ENCODE measurements at places on chromosomes 5 and 9.

DNA sequence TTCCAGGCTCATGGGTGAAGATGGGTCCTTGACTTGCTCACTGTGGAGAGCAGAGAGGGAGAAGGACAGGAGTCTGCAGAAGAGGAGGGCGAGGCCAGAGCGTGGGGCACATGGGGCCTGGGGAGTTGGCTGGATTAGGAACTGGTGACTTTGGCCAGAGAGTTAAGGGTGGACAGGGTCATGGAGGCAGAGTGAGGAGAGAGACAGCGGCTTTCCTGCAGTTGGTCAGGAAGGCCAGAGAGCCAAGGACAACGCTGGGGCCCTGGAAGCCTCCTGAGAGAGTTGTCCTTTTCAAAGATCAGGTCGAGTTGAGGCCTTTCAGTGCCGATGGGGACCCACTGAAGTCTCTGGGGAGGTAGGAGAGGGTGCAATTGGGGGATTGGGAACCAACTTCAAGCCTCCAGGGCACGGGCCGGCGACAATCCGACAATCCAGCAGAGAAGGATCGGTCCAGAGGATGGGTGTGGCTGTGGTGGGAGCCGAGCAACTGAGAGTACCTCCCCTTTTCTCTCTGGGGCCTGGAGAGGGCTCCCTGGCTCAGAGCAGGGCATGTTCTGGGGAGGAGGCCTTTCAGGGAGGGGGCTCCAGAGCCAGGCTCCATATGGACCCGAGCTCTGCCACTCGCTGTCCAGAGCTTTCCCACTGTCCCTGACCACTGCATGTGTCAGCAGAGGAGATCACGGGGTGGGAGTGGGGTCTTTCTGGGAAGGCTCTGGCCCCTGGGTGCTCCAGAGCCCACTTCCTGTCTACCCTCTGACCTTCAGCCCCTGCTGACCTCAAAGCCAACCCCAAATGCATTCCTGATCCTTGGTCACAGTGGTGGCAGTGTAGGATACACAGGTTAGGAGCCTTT lies 7.5 kb upstream of the PHYHD1 start:
- no peak for DNase-seq

DNA sequence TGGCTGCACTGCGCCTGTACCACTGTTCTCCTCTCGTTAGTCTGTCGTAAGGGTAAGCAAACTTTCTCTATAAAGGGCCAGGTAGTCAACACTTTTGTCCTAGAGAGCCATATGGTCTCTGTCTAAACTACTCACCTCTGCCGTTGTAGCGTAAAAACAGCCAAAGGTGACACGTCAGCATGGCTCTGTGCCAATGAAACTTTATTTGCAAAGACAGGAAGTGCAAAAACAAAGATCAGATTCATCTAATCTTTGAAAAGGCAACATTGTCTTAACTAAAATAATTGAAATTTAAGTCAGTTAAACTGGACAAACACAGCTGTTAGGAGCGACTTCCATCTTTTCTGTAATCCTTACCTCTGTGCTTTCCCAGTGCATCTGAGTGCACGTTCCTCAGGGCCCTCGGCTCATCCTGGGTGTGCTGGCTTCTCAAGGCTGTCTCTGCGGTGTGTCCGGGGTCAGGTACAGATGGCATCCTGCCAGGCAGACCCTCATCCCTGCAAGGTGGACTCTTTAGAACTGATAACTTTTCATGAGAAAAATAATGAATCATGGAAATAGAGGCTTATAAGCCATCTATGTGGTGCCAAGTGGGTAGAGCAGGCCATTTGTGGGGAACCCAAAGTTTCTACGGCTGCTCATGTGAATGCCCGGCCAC lies 35.2 kb upstream of the IRX4 start:
- DNase-seq = no peak

DNA sequence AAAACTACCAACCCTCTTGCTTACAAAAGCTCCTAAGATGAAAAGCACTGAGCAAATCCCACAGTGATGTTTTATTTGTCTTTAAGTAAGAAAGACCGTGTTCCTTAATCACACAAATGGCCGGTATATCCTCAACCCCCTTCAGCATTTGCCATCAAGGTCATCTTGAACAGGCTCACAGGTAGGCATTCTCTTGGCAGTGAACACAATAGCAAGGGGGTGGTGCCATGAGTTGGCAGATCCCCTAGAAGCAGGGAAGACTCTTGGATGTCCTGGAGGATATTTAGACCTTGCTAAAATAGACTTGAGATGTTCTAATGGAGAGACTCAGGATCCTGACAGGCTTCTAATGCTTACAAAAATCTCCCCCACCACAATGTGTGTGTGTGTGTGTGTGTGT lies 323.0 kb downstream of the SPOCK1 start:
- DNase-seq = no peak

GRCh38 chr5:1264211-1264610 lies 30.7 kb downstream of the TERT start:
- DNase-seq = no peak

DNA sequence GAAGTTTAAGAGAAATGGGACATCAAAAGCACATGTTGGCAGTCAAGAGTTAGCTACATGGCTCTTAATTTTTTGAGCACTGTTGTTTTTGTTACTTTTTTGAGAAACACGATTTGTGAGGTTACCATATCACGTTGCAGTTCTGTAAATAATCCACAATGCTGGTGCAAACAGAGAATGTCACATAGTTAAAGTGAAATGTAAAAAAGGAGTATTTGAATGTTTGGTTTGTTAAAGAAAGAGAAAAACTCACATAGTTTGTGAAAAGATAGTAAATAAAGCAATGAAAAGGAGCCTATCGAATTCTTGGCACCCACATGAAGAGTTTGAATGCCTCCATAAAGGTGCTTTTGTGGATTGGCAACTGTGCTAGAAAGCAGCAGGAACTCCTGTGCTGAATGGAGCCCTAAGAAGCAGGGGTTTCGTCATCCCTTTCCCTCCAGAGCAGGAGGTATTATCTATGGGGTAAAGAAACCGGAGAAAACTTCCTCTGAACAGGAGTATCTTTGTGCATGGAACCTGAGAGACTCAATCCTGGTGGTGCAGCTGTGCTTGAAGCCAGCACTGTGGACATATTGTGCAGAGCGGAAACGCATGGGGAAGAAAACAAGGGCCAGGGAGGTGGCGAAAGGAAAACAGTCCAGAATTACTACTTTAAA lies 148.5 kb upstream of the OTULINL start:
- no peak for DNase-seq

- DNase-seq = no peak
Measured at GRCh38 chr5:157955541-157956172, 96.7 kb upstream of the CLINT1 start.

- no peak for DNase-seq
Measured at GRCh38 chr9:137711678-137712105, 92.9 kb downstream of the EHMT1 start.

DNA sequence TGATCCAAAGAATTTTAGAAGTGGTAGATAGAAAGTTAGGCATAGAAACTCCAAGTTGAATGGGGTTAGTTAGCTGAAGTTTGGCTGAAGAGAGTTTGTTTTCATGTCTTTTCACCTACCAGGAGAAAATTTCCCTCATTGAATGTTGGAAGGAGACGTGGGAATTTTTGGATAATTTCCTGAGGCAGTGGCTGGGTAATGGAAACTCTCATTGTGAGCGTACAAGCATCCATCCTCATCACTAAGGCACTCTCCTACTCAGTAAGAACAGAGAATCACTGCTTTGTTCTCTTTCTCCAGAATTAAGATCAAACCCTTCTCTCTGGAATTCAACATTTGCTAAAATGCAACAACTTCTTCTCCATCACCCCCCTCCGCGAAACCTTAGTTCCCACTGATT lies 179.7 kb downstream of the PALM2AKAP2 start:
- DNase-seq = no peak

DNA sequence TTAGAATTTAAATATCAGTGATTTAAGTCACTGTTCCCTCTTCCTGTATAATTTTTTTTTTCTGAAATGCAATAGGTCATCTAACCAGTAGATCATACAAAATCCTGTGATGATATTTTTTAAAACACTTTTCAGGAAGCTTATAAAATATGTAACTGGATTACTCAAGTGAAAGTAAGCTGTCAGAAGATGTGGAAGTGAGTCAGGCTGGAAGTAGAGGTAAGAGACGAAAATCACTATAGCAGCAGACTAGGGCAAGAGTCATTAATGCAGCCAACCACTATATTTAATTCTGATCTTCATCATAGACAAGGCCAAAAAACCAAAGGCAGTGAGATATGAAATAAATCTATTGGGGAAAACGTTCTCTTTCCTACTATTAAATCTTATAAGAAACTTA lies 65.7 kb upstream of the C6 start:
- DNase-seq = no peak

DNA sequence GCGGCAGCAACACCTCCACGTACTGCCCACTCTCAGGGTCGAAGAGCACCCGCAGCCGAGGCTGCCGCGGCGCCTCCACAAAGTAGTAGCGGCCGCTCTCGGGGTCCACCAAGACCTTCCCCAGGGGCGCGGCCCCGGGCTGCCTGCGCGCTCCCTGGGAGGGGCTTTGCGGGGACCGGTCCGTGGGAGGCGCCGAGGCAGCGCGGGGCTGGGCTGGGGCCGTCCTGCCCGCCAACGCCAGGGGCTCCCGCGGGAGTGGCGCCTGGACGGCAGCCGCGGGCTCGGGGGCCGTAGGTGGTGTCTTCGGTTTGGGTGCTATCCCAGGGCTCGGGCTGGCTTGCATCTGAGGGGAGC lies 2.6 kb upstream of the MZB1 start:
- DNase-seq = no peak

GRCh38 chr9:107633406-107633805 lies 143.8 kb upstream of the KLF4 start:
- DNase-seq = no peak

GRCh38 chr5:151008906-151009305 lies 11.5 kb upstream of the GPX3 start:
- no peak for DNase-seq

DNA sequence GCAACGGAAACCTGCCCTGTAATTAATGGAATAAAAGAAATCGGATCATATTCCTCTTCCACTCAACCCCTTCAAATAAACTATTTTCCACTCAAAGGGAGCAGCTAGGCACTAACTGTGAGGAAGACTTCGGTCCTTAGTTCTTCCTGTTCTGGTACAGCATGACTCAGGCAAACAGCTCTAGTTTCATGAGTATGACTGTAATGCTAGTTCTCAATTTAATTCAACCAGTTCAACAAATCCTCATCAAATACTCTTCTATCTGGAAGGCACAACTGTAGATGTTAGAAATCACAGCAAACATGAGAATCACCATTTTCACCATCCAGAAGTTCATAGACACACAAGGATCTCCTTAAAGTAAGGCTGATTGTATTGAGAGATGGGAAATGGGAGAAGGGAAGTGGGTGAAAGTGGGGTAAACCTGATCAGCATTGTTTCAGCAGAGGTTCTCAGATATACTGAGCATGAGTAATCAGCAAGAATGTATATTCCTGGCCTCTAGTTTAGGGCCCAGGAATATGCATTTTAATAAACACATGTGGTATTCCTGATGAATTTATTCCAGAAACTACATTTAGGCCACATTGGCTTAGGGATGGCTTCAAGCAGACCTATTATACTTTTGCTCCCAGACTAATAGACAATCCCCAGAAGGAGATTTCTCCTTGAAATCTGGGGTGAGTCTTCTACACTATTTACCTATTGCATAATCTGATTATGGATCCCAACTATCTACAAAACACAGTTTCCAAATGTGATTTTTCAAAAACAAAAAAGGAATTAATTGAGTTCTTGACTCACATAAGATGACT lies 141.1 kb upstream of the SLC12A2 start:
- no peak for DNase-seq

DNA sequence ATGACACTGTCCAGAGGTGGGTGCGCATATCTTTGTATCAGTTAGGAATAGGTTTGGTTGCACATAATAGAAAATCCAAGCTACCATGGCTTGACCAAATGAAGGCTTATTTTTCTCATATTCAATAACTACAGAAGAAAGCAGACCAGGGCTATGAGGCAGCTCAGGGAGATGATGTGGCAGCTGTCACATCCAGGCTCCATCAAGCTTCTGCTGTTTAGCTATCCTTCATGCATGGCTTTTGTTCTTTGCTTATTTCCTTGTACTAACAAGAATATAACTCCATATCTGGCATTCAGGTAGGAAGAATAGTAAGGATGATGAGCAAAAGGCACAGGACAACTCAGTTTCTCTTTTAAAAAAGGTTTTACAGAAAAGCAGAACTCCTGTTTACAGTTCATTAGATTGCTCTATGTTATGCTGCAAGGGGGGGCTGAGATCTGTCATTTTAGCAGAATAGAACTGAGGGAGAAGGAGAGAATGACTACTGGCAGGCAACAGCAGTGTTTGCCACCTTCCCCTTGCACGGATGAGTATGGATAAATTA lies 336.1 kb downstream of the MLLT3 start:
- no peak for DNase-seq

- DNase-seq = no peak
Measured at GRCh38 chr5:26940994-26941393, 97.4 kb downstream of the CDH9 start.

DNA sequence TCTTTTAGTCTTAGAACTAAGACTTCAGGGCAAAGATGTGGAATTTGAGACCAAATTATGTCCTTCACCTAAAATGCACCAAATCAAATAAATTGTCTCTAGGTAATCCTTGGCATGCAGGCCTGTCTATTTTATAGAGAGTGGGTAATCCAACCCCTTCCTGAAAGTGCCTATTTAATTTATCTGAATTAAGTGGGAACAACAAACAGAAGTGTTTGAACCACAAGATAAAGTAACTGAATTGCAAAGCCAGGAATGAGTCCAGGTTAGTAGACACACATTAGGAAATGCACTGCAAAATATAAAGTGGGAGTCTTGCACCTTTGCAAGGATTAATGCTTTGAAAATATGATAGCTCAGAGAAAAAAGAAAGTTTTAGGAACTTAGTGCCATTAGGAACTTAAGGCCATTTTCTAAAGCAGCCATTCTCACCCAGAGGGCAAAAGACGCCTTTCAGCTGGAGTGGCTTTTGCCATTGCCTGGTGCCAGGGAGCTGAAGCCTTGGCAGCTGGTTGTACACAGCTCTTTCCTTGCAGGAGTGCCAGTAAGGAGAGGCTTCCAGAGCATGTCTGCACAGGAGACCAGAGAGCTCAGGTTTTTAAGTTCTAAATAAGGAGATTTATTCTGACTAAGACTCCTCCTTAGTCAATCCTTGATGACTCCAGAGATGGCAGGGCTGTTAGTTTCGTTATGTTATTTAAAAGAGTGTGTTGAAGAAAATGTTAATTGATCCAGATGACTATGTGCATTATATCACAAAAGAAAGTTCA lies 151.7 kb upstream of the ELL2 start:
- no peak for DNase-seq
